ENCODE measurements at places on chromosomes 4 and X.

DNA sequence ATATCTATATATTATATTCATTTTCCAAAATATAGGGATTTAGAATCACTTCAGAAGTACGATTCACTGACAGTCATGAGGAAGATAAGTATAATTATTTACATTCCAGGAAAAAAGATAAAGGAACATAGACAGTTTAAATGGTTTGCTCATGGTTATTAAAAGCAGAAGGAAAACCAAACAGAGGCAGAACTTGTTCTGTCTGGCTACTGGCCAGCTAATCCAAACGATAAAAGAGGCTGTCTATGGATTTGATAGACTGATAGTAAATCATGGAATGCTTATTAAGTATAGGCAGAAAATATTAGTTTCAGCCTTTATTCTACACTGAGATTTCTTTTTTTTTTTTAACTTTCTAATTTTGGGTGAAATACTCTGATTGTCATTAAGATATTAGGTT lies 50.2 kb downstream of the RPGR start:
- no peak for DNase-seq

DNA sequence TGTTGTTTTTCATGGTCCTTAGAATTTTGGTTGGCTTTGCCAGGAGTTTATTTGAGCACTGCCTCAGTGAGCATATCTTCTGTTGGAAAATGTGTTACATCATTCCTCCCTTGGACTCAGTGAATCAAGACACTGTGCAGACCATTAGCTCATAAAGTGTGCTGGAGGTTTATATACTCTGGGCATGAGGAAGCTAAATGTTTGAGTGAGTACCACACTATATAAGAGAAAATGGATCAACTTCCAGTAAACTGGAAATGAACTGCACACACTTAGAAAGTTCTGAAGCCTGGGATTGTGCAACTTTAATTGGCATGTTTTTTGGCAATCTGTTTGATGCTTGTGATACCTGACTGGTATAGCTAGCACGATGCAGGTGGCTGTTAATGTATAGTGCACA lies 75.9 kb downstream of the LIMCH1 start:
- DNase-seq = no peak

DNA sequence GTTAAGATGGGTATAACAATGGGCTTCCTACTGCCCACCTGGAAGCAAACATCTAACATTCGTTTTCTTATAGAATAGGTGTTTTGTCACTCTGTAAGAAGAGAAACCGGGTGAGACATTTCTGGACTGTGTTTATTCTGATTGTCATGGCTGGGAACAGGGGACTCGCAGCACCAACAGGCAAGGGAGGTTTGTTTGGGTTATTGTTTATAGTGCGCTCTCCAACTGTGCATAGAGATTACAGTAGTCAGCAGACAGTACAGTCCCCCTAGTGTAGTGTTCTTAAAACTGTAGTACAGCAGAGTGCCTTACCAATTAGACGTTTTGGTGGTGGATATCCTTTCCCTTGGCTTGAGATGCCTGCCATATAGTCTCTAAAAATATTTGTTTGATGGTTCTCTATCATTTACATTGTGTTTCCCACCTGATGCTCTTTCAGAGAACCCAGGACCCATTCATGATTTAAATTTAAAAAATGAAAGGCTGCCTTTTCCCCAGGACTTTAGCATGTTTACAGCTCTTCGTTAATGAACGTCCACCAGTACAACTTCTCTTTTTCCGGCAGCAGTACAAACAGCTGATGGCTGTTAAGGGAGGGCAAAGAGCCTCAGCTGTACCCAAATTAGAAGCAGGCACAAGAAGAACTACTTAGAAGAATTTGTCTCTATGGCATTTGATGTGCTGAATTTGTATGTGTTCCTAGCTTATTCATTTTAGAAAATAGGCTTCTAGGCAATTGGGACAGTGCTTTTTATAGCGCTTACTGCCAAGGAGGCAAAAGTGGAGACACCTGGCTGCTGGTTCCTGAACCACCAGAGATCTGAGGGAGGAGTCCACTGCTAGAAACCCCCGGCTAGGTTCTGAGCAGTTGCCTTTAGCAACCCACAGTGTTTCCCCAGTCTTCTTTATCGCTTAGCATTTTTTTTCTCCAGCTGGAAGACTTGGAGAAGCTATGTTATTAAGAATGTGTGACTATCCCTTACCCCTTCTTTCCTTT lies 1.0 kb upstream of the RNF150 start:
- no peak for DNase-seq

GRCh38 chr4:83819582-83819981 lies 283.7 kb downstream of the GPAT3 start:
- DNase-seq = no peak

All from CD4-positive, alpha-beta T cell treated with Interleukin-21 for 1 hour (primary cell).